Right atrium auricular region (tissue), 2 donors: ENCODE measurements at places on chromosomes 3 and 15.

DNA sequence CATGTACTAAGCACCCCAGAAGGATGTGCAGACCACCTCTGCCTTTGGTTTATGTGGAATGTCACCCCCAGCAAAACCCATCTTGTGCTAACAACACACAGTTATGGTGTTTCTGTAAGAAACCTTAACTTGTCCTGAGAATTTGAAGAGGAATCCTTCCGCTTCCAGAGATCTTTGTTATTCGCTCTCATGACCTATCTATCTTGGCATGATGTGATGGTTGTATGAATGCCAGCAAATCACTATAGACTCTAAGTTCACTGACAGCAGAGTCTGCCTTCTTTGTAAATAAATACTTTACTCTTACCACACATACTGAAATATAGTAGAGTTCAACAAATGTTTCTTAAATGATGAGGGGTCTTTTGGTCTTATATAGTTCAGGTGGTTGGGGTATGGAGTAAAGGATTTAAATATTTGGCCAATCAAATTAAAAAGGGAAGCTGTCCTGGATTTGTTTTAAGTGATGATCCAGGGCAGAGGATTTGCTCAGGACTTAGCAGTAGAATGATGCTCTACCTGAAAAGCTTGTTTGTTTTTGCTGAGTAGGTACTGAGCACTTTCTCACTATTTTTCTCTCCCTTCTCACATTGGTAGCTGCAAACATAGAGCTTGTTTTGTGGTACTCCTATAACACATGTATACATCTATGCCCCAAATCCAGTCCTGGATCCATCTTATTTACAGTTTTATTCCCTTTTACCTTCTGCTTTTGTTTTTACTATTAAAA, 27.9 kb upstream of the RTP1 start:
- no peaks in the 10 kb centered on the region for H3K27me3 ChIP-seq
- H3K36me3 ChIP-seq, result no peaks in the 10 kb centered on the region
- no peak overlapping the region for H3K4me3 ChIP-seq
- DNase-seq, result no peak

GRCh38 chr3:121443456-121443855, 102.3 kb downstream of the POLQ start:
- no peak for DNase-seq
- H3K27me3 ChIP-seq, result no peaks in the 10 kb centered on the region
- H3K4me1 ChIP-seq, result no peaks in the 10 kb centered on the region
- H3K27ac ChIP-seq, result no peak overlapping the region
- no peaks in the 10 kb centered on the region for H3K36me3 ChIP-seq

GRCh38 chr3:172918165-172918564, 167.6 kb downstream of the ECT2 start:
- H3K4me3 ChIP-seq, result no peak overlapping the region
- H3K4me1 ChIP-seq, result no peaks in the 10 kb centered on the region
- no peak for DNase-seq
- H3K36me3 ChIP-seq, result no peaks in the 10 kb centered on the region
- no peak overlapping the region for H3K27ac ChIP-seq

GRCh38 chr3:8953313-8953712, 10.0 kb downstream of the RAD18 start:
- H3K27ac ChIP-seq, result no peak overlapping the region
- no peaks in the 10 kb centered on the region for H3K36me3 ChIP-seq
- H3K4me3 ChIP-seq, result no peak overlapping the region
- H3K27me3 ChIP-seq, result no peaks in the 10 kb centered on the region
